Left renal cortex interstitium (tissue), 4 donors: ENCODE measurements at places on chromosomes 6 and 20.

- DNase-seq, result no peak
These were observed 5.3 kb downstream of the TRIM10 start for GRCh38 chr6:30155520-30156261.

- no peak for DNase-seq
These were observed 12.9 kb upstream of the CEP85L start for GRCh38 chr6:118663993-118664985.

GRCh38 chr6:102195311-102195710 lies 801.8 kb downstream of the GRIK2 start:
- DNase-seq, result no peak

GRCh38 chr20:47319517-47320252 lies 36.8 kb downstream of the ZMYND8 start:
- DNase-seq, result no peak

DNA sequence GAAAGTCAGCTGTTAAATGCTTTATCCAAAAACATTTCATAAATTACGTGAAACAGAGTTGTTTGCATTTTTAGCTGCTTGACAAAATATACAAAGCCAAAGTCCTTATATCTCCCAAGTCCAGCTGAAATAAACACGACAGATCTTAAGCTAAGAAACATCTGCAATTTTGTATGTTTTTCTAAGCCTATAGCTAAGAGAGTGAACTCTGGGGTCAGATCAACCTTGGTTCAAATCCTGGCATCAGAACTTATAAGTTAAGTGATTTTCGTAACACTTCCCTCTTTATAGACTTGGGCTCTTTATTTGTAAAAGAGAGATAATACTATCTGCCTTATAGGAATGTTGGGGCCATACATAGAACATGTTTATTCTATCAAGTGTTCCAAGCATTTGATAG lies 176.7 kb downstream of the PTPRK start:
- DNase-seq, result no peak

- no peak for DNase-seq
These were observed 4.6 kb downstream of the NINL start for GRCh38 chr20:25580711-25581110.

DNA sequence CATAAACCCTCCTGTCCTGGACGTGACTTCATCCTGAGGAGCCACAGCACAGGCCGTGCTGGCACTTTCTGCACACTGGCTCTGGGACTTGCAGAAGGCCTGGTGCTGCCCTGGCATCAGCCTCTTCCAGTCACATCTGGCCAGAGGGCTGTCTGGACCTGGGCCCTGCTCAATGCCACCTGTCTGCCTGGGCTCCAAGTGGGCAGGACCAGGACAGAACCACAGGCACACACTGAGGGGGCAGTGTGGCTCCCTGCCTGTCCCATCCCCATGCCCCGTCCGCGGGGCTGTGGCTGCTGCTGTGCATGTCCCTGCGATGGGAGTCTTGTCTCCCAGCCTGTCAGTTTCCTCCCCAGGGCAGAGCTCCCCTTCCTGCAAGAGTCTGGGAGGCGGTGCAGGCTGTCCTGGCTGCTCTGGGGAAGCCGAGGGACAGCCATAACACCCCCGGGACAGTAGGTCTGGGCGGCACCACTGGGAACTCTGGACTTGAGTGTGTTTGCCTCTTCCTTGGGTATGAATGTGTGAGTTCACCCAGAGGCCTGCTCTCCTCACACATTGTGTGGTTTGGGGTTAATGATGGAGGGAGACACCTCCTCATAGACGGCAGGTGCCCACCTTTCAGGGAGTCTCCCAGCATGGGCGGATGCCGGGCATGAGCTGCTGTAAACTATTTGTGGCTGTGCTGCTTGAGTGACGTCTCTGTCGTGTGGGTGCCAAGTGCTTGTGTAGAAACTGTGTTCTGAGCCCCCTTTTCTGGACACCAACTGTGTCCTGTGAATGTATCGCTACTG lies 22.0 kb upstream of the PYGB start:
- DNase-seq, result no peak

- DNase-seq, result no peak
These were observed 17.5 kb downstream of the KCNQ2 start for GRCh38 chr20:63454731-63455567.

GRCh38 chr6:79313254-79313653 lies 78.8 kb upstream of the HMGN3 start:
- no peak for DNase-seq

DNA sequence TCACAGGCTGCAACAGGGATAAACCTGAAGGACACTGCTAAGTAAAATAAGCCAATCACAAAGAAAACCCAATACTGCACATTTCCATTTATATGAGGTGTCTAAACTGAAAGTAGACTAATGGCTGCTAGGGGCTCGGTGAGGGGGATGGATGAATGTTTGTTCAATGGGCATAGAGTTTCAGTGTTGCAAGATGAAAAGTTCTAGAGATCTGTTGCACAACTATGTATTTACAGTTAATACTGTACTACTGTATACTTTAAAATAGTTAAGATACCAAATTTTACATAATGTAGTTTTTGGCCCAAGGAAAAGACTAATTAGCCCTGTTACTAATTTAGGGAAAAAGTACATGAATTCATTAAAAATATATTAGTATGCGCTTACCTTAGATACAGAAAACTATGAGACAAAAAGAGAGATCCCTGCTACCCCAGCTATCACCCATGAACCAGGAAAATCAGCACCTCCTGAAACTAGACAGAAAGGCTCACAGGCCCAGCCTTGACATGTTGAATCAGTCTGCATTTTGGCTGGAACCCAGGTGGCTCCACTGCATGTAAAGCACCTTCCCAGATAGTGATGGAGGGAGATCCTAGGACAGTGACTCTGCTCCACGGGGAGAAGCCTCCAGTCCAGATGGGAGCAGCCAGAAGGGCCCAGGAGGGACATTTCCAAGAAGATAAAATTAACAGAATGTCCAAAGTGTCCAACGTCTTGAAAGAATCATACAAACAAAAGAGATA lies 16.1 kb downstream of the HLA-F start:
- no peak for DNase-seq

DNA sequence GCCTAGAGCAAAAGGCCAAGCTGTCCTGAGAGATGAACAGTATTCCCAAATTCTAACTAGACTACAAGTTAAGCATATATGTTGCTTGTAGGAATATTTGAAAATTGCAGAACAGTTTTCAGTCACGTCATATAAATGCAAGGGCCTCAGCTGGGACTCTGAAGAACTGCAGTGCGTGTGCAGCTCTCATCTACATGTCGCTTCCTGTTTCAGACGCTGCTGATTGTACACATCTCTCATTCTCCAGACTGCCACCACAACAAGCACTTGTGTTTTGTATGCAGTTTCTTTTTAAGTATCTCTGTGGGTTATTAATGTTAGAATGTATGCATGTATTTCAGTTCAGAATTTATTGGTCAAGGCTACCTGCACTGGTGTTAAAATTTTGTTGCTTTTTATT lies 119.7 kb downstream of the MAP3K4 start:
- no peak for DNase-seq

DNA sequence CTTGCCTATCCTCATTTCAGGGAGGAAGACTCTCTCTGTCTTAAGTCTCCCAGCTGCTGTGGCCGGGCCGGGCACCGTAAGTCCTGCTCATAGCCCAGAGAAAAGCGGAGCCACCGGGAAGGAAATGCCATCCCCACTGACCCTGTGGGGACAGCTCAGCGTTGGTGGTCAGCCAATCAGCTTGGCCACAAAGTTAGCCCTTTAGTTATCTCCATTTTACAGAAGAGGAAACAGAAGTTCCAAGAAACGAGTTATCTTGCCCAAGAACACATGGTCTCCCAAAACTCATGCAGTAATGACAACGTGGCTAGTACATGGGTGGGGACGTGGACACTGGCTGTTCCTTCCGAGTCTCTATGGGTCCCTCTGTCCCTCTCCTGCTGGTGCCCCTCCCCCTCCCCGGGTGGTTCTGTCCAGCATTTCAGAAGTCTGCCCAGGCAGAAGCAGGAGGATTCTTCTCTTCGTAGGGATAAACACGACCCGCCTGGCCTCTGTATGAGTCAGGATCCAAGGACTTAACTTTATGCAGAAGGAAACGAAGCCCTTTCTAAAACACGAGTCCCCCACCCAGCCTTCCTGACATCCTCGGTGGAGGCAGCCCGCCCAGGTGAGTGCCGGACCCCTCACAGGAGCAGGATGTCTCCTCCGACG lies 273.8 kb downstream of the CDH4 start:
- no peak for DNase-seq

GRCh38 chr20:58448958-58449357 lies 59.9 kb downstream of the VAPB start:
- no peak for DNase-seq

DNA sequence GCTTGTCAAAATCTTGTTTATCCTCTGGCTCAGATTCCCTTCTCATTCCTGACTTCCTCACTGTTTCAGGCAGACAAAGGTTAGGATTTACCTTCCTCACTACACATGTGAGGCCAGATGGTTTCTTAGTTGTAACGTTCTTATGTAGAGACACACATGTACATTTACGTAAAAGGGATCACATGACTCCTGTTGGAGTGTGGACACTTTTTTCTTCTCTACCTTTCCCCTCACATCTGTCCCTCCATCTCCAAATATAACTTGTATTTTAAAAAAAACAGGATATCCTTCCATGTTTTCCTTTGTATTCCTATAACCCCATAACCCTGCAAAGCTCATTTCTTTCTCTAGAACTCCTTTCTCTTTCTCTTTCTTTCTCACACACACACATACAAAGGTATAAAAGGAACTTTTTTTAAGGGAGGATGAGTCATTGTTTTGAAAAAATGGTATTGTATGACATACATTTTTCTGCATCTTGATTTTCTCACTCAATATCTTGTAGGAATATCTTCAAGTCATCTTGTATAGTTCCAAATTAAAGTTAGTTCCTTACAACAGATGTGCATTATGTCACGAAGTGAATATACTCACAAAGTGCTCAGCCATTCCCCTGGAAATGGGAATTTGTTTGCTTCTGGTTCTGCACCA lies 78.2 kb upstream of the SULF2 start:
- no peak for DNase-seq

GRCh38 chr6:5786969-5787720 lies 219.6 kb downstream of the NRN1 start:
- no peak for DNase-seq

GRCh38 chr20:62827311-62828038 lies 10.6 kb downstream of the COL9A3 start:
- no peak for DNase-seq

DNA sequence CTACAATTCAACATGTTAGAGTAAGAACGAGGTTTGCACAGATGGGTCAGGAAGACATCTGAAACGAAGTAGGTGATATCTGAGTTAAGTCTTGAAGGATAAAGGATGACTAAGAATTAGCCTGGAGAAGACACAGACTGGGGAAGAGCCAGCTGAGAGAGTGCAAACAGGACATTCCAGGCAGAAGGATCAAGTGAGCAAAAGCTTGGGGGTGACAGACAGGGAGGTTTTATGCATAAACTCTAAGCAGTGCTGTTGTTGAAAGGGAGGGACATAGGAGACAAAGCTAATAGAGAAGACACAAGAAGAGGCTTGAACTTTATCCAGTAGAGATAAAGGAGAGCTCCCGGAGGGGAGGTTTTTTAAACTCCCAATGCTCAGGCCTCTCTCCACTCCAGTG lies 15.0 kb upstream of the ETV7 start:
- no peak for DNase-seq

DNA sequence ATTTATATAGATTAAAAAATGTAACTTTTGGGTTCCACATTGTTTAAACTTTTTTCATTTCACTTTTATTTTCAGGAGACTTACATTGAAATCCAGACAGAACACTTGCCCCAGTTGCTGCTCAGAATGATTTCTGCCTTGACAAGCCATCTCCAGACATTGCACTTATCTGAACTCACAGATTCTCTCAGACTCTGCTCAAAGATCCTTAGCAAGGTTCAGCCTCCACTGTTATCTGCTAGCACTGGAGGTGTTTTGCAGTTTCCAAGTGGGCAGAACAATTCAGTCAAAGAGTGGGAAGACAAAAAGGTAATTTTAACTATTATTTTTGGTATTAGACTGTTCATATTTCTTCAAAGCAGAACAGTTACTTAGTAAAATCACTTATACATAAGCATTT lies 58.0 kb downstream of the DOP1A start:
- DNase-seq, result no peak

- no peak for DNase-seq
These were observed 203.4 kb downstream of the MYLK4 start for GRCh38 chr6:2547355-2547754.

DNA sequence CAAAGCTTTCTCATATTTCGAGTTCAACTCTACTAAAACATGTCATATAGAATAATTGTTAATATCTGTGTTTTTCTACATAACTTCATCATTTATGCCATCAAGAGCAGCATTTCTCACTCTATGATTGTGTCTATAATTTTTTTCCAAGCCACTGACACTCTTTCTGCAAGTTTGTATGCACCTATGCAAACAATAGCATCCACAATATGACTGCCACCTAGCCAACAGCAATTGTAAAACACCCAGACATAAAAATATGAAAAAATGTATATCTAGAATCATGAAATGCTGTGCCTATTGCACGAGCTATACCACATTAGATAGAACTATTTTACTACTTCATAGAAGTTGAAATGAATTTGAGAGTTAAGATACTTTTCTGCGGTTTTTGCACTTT lies 286.5 kb upstream of the MARCKS start:
- no peak for DNase-seq

DNA sequence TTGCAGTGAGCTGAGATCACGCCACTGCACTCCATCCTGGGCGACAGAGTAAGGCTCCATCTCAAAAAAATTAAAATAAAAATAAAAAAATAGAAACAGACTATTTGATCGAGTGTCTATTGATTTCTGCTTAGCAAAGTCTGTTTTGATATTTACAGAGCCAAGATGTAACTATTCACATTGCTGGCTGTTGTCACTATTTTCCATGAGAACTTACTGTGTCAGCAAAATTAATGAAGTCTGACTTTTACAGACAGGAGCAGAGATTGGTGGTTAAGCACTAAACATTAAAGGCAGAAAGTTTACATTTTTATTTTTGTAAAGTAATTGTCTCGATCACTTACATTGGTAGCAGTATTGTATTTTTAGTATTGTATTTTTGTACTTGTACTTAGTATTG lies 85.0 kb upstream of the CCDC28A start:
- DNase-seq, result no peak

GRCh38 chr20:33387177-33387576 lies 14.1 kb downstream of the CDK5RAP1 start:
- no peak for DNase-seq
